T-helper 1 cell (primary cell): ENCODE measurements at places on chromosomes 1 and 21.
A peak's percentile ranks its signal among the peaks of the same experiment; 100 is the strongest.

DNA sequence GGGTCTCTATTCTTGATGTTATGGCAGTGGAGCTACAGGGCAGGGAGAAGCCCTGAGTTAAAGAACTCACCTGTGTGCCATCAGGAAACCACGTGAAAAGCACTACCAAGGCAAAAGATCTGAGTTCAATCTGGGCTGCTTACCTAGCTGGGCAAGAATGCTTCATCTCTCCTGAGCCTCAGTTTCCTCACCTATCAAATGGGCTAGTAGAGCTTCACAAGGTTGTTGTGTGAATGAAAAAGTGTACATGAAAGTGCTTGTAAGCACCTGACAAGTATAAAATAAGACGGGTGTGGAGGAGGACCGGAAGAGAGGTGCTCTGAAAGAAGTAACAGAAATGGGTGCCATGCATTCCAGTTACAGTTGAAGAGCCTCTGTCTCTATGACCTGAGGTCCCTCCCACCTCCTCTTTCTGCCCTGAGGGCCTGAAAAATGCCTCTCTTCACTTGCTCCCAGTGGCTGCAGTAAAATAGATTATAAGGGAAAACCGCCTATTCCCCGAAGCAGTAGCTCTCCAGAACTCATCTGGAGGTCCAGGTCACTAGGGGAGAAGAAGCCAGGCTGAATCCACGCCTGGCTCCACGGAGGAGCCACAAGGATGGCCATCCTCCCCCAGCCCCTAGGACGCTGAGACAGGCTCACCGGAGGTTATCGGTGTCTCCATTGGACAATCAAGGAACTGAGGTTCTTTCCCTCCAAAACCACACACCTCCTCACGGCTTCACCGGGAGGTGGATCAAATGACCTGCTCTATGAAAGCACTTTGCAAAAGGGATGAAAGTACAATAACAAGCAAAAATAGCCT lies 1.4 kb downstream of the GPR161 start:
- no peak for DNase-seq

DNA sequence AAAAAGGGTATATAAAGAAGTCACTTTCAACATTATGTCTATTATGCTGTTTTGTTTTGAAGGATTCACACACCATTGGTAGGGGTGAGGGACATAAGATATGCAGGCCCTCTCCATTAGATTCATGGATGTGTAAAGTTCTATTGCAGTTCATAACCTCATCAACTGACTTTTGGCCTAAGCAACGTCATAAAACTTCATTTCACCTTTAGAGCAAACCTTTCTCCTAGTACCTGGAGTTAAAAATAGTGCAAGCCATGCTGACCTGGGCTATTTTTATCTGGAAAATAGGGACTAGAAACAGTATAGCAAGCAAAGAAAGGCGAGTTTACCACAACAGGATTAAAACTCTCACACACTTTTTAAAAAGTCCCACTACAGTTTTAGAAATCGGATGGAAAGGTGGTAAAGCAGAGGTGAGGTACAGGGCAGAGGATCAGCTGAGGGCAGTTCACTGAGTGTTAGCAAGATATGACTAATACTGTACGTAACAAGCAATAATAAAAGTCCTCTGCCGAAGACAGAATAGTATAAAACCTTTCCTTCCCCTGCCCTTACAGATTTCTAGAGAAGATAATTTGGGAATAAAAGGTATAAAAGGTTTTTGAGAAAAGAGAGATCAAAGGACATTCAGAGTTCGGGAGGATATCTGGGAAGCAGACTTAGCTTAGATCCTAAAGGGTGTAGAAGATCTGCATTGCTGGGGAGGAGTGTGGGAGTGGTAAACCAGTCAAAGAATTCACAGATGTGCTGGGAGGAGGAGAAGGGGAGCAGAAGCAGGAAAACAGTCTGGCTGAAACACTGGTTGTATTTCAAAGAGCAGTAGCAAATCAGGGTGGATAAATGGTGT lies 14.3 kb downstream of the EGLN1 start:
- DNase-seq: no peak

- no peak for DNase-seq
These were observed 8.3 kb upstream of the PTCH2 start for GRCh38 chr1:44851308-44851707.

- no peak for DNase-seq
These were observed 58.5 kb downstream of the TENT5C start for GRCh38 chr1:117664314-117664713.

DNA sequence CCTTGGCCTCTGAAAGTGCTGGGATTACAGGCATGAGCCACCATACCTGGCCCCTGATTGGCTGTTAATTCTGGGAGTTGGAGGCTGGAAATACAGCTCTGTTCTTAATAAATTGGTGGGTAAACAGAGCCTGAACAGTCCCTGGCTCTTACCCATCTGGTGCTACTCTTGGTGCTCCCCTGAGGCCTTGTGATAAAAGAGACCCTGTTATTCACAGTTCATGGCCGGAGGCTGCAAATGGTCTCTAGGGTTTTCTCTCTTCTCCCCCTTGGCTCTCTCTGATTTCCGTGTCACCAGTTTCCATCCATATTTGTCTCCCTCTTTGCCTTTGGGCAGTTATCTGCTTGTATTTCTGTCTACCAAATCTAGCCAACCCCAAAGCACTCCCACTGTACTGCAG lies 17.2 kb downstream of the NFASC start:
- DNase-seq: no peak

- DNase-seq: no peak
These were observed 19.9 kb downstream of the ACTN2 start for GRCh38 chr1:236706183-236706582.

GRCh38 chr21:28212061-28212460 lies 780.6 kb downstream of the LTN1 start:
- no peak for DNase-seq

GRCh38 chr1:118151312-118151937 lies 33.6 kb downstream of the SPAG17 start:
- DNase-seq: no peak

- no peak for DNase-seq
These were observed 280.7 kb upstream of the NR5A2 start for GRCh38 chr1:199746666-199747384.

- no peak for DNase-seq
These were observed 21.1 kb downstream of the ERRFI1 start for GRCh38 chr1:8004803-8005573.

- no peak for DNase-seq
These were observed 132.6 kb upstream of the ETV3 start for GRCh38 chr1:157270705-157271274.

- DNase-seq: peak; percentile 22
These were observed 1.0 kb upstream of the S100B start for GRCh38 chr21:46605767-46606426.

GRCh38 chr1:48109390-48110013 lies 112.3 kb upstream of the TRABD2B start:
- no peak for DNase-seq

- no peak for DNase-seq
These were observed 11.5 kb downstream of the COP1 start for GRCh38 chr1:176195547-176195946.

GRCh38 chr1:176243746-176244145 lies 36.7 kb upstream of the COP1 start:
- no peak for DNase-seq

DNA sequence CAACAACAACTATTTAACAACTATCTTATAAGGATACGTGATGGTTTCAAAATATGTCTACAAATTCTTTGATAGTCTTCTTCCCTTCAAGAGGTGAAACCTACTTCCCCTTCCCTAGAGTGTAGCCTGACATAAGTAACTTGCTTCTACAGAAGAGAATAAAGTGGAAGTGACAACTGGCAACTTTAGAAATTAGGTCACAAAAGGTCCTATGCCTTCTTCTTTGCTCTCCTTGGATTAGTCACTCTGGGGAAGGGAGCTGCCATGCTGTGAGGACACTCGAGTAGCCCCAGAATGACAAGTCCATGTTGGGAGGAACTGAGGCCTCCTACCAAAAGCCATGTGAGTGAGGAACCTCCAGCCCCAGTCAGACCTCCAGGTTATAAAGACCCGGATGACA lies 19.2 kb downstream of the EFCAB14 start:
- no peak for DNase-seq

DNA sequence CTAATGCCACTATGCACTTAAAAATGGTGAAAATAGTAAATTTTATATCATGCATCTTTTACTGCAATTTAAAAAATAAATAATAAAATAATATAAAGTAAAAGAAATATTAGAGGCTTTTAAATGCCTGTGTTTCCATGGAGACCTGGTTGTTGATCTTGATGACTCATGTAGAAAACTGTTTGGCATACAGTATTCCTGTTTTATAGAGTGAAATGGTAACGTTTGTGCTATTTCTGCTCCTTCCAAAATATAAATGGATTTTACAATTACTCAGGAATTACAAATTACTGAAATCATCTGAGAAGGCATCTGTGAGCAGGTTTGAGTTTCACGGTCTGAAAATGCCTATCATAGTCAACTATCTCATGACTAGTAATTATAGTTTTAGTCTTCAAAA lies 98.4 kb upstream of the USP25 start:
- DNase-seq: no peak

GRCh38 chr1:89606227-89606980 lies 26.5 kb upstream of the LRRC8C start:
- no peak for DNase-seq

- DNase-seq: no peak
These were observed 75.6 kb upstream of the DNAJC6 start for GRCh38 chr1:65233782-65234181.

- no peak for DNase-seq
These were observed 51.5 kb downstream of the APP start for GRCh38 chr21:26118938-26119540.

DNA sequence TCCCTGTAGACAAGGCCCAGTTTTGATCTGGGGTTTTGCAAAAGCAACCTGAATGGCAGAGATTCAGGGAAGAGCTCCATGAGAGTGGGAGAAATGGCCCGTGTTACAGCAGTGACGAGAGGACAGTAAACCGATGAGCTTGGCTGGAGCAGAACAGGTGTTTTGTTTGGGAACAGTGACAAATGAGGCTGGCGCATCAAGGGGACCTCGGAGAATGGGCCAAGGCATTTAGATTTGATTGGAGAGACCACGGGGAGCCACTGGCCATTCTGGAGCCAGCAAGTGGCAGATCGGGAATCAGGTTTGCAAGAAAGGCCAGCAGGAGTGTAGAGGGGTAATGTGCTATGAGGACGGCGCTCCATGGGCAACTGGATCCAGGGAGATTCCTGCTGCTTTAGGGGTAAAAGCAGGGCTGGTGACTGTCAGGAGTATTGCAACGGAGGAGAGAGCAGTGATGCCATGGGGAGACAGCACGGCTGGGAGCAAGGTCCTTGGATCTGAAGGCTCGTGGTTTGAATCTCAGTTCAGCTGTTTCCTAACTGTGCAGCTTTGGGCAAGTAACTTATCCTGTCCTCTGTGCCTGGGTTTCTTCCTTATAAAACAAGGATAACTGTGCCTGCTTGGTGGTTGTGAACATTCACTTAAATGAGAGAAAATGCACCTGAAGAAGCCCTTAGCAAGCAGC lies 9.9 kb upstream of the KLHDC7A start:
- no peak for DNase-seq

- no peak for DNase-seq
These were observed 3.1 kb downstream of the TACSTD2 start for GRCh38 chr1:58573705-58574591.

DNA sequence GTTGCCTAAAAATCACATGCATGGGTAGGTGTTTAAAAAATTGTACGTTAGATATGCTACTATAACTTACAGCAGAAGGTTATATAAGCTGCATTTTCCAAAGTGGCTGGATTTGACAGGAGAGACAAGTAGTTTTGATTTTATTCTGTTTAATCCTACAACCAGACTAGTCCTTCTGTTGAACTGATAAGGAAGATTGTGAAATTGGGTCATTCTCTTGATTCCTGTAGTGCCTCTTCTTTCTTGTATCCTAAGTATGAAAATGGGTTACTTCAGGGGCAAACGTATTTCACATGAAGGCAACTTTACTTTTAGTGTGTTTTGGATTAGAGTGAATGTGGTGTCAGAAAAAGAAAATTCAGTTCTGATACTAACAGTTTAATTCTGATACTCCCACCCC lies 19.0 kb downstream of the CDC42 start:
- no peak for DNase-seq

- DNase-seq: no peak
These were observed 617.9 kb downstream of the AJAP1 start for GRCh38 chr1:5272325-5272724.

DNA sequence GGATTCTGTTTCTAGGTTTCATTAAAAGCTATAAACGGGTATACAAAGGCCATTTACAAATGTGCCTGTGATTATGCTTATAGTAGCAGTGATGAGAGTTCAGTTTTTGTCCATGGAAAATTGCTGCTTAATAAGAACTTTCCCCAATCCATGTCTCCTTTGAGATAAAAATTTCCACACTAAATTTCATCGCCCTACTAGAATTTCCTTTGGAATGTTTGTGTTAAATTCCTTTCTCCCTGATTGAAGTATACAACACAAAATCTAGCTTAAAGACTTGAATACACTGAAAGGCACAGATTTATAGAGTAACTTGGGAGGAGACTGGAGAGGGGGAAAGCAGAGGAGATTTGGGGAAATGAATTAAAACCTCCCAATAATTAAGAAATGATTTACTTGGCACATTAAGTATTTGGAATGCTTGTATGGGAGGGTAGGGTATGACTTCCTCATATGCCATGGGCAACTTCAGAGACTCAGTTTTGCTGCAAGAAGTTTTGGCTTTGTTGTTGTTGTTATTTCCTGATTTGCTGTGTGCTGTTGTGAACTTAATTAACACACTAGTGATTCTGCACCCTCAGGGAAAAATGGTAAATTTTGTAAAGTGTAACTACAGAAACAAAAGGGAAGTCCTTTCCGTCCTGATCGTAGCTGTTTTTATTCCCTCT lies 157.6 kb upstream of the LMO4 start:
- DNase-seq: no peak

DNA sequence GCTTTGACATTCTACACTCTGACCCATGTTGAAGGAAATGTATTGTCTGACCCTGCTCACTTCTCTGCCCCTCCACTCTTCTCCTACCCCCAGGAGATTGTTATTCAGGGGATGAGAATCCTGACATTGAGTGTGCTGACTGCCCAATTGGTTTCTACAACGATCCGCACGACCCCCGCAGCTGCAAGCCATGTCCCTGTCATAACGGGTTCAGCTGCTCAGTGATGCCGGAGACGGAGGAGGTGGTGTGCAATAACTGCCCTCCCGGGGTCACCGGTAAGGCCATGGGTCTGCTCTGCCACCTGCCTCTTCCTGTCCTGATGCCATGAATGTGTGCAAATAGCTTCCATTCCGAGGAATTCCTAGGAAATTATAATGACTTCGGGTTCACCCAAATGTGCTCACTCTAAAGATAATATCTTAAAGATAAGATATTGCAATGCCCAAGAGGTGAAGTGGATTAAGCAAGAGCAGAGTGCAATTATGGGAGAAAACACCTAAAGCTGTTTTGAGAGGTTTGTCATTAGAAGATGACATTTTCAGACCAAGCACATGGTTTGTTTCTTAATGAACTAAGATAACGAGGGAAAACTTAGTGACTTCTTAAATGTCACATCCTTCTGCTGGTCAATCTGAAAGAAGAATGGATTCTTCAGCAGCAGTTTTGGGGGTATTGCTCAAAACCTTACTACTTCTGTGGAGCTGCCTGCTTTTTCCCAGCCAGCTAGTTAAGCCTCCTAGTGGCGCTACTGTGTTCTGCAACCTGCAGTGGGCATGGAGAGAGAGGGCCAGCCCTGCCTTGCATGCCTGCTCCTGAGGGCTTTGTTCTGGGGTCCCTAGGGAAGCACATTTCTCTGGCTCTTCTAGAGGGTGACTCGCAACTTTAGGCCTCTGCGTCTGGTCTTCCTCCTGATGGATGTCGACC lies 41.6 kb downstream of the LAMC2 start:
- DNase-seq: peak; percentile 5
